Activated CD4-positive, CD25-positive, alpha-beta regulatory T cell treated with anti-CD3 and anti-CD28 coated beads, Interleukin-2, amount 50 U/mL, for 72 hours (primary cell): ENCODE measurements at places on chromosomes 16 and 17.

DNA sequence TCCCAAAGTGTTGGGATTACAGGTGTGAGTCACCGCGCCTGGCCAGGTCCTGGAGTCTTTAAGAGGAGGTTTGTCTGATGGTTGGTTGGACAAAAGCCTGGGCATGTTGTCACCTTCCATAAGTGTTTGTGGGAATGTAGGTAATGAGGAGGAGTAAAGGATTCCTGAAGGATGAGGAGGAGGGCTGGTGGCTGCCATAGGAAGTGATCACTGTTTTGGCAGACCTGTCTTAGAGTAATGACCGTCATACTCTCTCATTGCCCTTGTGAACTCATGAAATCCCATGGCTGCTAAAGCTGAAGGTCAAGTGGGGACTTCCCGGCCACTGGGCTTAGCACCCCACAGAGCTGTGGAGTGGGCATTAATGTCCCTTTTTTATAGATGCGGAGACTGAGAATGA, 40.5 kb downstream of the TENT4B start:
- no peak for DNase-seq

- no peak for DNase-seq
These were observed 67.6 kb downstream of the CENPV start for GRCh38 chr17:16285646-16286008.

- DNase-seq = no peak
These were observed 98.5 kb upstream of the RPRML start for GRCh38 chr17:47077576-47077975.

DNA sequence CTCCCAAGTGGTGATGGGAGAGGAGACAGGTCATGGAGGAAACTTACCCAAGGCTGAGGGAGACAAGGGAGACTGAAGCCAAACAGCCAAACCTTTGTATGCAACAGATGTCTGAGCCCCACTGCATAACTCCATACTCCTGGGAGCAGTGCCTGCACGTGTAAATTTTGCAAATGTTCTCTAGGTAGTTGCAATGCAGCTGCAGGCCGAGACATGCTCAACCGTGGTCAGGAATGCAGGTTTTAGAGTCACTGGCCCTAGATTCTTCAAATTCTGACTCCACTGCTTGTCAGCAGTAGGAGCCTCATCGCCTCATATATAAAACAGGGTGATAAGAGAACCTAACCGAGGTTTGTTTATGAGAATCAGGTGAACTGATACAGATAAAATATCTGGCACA, 11.5 kb downstream of the DYNLRB2 start:
- DNase-seq = no peak

- no peak for DNase-seq
These were observed 375.3 kb downstream of the WWOX start for GRCh38 chr16:78474762-78475161.

DNA sequence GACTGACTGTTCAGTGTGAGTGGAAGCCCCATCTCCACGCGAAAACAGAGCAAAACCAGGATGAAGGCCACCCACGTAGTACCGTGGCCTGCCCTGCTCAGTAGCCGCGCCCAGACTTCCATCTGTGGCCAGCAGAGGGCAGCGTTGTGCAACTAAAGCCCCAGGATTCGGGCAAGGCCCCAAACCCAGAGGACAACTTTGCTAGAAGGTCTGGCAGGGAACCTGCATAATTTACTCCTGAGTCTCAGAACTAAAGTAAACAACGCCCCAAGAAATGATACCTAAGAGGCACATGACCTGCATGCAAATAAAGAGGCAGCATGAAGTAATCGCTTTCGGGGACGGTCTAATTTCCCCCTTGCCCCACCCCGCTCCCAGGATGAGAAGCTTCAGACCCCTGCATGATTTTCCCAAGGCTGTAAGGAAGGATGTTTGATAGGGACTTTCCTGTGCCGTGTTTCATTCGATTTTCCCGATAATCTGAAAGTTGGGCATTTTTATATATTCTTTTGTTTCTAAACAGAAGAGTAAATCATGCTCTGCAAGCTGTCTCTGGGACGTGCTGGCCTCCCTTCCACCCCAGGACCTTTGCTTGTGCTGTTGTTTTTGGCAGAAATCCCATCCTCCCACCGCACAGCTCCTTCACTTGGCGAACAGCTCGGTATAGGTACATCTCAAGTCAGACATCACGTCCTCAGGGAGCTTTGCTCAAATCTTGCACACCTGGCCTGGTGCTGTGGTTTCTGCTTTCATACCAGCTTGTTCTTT, 18.6 kb downstream of the HSBP1 start:
- peak; percentile 84 for DNase-seq

GRCh38 chr16:84052071-84052622, 9.6 kb upstream of the SLC38A8 start:
- DNase-seq = no peak

DNA sequence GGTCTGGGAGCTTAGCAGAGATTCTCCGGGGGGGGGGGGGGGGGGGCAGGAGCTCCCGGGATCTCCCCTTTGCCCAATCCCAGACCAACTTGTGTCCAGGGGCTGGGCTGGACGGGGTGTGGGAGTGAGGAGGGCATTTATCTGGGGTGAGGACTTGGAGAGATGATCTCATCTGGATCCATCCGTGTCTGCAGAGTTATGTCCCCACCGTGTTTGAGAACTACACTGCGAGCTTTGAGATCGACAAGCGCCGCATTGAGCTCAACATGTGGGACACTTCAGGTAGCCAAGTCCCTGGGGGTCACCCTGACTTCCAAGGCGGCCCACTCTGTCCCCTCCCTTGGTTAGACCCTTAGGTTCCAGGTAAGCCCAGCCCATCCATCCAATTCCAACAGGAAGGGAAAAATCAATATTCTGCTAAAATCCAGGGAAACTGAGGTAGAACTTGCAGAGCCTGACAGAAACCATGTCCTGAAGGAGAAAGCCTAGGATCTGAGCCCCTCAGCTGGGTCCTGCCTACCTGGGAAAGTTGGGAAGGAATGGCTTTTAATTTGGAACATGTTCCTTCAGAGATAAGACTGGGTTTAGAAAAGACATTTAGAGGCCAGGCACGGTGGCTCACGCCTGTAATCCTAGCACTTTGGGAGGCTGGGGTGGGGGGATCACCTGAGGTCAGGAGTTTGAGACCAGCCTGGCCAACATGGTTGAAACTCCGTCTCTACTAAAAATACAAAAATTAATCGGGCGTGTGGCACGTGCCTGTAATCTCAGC, 921 bp downstream of the RND2 start:
- no peak for DNase-seq

- DNase-seq = peak; percentile 37
These were observed 225.1 kb downstream of the SPECC1 start for GRCh38 chr17:20234276-20234675.

DNA sequence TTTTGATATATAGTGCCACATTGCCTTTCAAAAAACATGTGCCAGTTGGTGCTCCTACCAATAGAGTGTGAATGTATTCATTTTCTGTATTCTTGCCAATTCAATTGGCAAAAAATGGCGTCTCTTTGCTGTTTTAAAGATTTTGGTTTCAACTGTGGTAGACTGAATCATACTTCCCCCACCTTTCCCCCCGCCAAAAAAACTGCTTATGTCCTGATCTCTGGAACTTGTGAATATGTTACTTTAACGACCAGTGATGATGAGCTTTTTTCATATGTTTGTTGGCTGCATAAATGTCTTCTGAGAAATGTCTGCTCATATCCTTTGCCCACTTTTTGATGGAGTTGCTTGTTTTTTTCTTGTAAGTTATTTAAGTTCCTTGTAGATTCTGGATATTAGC, 325.1 kb upstream of the KCNJ16 start:
- DNase-seq = no peak

- peak; percentile 71 for DNase-seq
These were observed 1.4 kb upstream of the BAHCC1 start for GRCh38 chr17:81393684-81394376.

- no peak for DNase-seq
These were observed 138.1 kb downstream of the SHISA9 start for GRCh38 chr16:13039526-13039925.

DNA sequence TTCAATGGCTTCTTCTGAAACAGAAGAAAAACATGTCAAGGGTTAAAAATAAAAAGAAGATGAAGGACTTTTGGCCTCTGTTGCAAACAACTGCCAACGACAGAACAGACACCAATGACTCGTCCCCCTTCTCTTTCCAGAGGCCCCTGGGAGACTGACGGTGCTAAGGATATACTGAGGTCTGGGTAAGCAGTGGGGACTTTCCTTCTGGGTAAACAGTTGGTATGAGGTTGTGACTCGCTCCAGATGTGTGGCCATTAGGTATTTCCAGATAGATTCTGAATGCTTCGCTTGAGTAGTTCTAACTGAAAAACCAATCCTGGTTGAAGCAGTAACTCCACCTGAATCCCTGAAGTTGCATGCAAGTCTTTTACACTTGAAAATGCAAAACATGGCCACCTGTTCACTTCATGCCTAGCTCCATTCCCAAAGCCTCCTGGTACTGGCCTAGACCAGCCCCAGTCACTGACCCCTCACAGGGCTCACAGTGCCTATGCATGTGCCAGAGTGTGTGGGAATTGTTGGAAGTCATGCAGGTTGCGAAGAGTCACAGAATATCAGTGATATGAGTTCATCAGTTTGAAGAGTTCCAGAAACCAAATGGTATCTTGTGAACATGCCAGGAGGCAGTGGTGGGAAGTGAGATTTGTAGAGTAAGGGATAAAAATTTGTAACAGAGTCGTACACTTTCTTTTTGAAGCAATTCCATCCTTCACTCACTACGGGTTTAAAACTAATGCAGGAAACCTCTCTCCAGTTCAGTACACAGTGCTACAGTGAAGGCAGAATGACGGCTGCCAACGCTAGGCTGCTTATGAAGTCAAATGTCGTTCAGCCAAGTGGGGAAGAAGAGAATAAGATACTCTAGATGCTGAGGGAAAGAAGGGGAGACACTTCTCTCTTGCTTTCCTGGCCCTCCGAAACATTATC, 217.8 kb downstream of the ZFHX3 start:
- no peak for DNase-seq

GRCh38 chr17:29170682-29171081, 9.5 kb downstream of the MYO18A start:
- no peak for DNase-seq

GRCh38 chr16:914440-914839, 56.3 kb downstream of the LMF1 start:
- no peak for DNase-seq

GRCh38 chr17:9973669-9974447, 68.8 kb upstream of the RCVRN start:
- no peak for DNase-seq
